ENCODE measurements at places on chromosomes 2 and 18.

DNA sequence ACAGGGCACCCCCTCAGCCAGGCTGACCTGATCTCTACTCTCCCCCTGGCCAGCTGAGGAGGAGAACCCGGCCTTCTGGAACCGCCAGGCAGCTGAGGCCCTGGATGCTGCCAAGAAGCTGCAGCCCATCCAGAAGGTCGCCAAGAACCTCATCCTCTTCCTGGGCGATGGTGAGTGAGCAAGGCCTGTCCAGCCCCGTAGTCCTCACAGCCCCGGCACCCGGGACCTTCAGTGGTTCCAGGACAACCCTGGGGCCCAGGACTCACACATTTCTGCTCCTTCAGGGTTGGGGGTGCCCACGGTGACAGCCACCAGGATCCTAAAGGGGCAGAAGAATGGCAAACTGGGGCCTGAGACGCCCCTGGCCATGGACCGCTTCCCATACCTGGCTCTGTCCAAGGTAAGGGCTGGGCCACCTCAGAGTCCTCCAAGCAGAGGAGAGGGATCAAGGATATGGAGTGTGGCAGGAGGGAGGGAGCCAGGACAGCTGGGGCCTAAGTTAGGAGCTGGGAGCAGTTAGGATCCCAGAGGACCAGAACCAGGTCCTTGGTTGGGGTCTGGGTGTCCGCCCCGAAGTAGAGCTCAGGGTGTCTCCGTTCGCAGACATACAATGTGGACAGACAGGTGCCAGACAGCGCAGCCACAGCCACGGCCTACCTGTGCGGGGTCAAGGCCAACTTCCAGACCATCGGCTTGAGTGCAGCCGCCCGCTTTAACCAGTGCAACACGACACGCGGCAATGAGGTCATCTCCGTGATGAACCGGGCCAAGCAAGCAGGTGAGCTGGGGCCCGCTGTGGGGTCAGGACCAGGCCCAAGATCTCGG is 555 bp downstream of the ALPI start:
- DNase-seq, result no peak
- H3K27ac ChIP-seq, result no peak overlapping the region
- H3K4me1 ChIP-seq, result no peaks in the 10 kb centered on the region
- no peaks in the 10 kb centered on the region for H3K36me3 ChIP-seq
- H3K4me3 ChIP-seq, result no peak overlapping the region

DNA sequence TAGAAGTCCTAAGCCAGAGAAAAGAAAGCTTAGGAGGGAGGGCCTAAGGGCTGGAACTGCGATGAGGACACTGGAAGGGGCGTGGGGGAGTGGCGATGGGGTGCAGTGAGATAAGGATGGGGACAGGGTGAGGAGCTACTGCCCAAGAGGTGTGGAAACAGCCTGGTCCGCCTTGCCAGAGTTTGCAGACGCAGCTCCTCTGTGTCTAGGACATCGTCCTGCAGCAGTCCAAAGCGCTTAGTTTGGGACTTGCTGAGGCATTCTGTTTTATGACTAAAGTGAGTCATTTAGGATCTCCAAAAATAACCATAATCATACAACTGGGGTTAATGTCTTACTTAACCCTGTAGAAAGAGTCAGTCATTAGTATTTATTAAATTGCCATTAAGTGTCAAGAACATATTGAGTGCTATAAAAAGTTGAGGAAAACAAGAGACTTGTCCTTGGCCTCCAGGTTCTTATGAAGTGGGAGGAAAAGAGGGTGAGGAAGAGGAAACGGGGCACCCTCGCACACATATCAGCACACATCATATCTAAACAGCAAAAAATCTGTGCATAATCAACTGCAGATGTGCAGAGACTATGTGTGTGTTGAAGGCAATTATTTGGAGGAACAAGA is 74.8 kb downstream of the CDK15 start:
- H3K36me3 ChIP-seq, result no peaks in the 10 kb centered on the region
- DNase-seq, result no peak
- peaks cover 32% of the 10 kb centered on the region for H3K27me3 ChIP-seq
- no peak overlapping the region for H3K4me3 ChIP-seq
- H3K4me1 ChIP-seq, result peaks cover 10% of the 10 kb centered on the region

DNA sequence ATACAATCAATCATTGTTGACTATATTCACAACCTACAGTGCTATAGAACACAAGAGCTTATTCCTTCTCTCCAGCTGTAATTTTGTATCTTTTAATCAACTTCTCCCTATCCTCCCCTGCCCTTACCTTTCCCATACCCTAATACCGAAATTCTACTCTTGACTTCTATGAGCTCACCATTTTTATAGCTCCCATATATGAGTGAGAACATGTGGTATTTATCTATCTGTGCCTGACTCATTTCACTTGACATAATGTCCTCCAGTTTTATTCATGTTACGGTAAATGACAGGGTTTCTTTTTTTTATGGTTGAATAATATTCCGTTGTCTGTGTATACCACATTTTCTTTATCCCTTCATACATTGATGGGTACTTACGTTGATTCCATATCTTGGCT is 2.6 kb downstream of the MROH2A start:
- no peak overlapping the region for H3K4me3 ChIP-seq
- H3K27me3 ChIP-seq, result peaks cover 20% of the 10 kb centered on the region
- H3K4me1 ChIP-seq, result no peaks in the 10 kb centered on the region

GRCh38 chr2:5842326-5842725 is 150.1 kb downstream of the SOX11 start:
- no peak overlapping the region for H3K4me3 ChIP-seq
- H3K27ac ChIP-seq, result no peak overlapping the region
- no peaks in the 10 kb centered on the region for H3K4me1 ChIP-seq
- DNase-seq, result no peak

GRCh38 chr18:2134364-2134763 is 436.9 kb downstream of the METTL4 start:
- no peak overlapping the region for H3K4me3 ChIP-seq
- no peak for DNase-seq
- H3K27me3 ChIP-seq, result peaks cover 2% of the 10 kb centered on the region
- no peaks in the 10 kb centered on the region for H3K36me3 ChIP-seq

GRCh38 chr18:9835825-9836224 is 49.9 kb upstream of the TXNDC2 start:
- H3K4me3 ChIP-seq, result no peak overlapping the region
- peaks cover 13% of the 10 kb centered on the region for H3K4me1 ChIP-seq
- H3K27me3 ChIP-seq, result no peaks in the 10 kb centered on the region

DNA sequence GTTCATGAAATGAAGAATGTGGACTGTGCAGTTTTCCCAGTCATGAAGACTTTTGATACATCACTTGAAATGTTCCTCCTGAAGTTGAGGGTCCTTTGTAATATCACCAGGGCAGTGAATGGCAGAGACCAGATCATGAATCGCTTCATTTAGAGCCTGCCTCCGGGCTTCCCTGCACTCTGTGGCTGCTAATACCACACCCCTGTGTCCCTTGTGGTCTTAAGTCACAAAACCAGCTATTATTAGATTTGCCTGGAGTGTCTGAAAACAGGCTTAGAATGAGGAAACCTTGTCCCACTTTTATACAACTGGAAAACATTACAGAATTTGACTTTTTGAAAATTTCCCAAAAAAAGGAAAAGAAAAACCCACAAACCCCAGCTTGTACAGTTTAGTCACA is 147.9 kb downstream of the MGAT5 start:
- peaks cover 22% of the 10 kb centered on the region for H3K4me1 ChIP-seq
- no peaks in the 10 kb centered on the region for H3K27me3 ChIP-seq
- peaks cover 34% of the 10 kb centered on the region for H3K36me3 ChIP-seq
- no peak overlapping the region for H3K4me3 ChIP-seq

GRCh38 chr2:130870779-130871178 is 34.1 kb downstream of the ARHGEF4 start:
- peaks cover 10% of the 10 kb centered on the region for H3K27me3 ChIP-seq
- H3K27ac ChIP-seq, result no peak overlapping the region
- no peaks in the 10 kb centered on the region for H3K36me3 ChIP-seq
- no peaks in the 10 kb centered on the region for H3K4me1 ChIP-seq
- H3K4me3 ChIP-seq, result no peak overlapping the region

- H3K27ac ChIP-seq, result no peak overlapping the region
- H3K36me3 ChIP-seq, result no peaks in the 10 kb centered on the region
- no peak overlapping the region for H3K4me3 ChIP-seq
- no peaks in the 10 kb centered on the region for H3K4me1 ChIP-seq
- no peaks in the 10 kb centered on the region for H3K27me3 ChIP-seq
These were observed 74.1 kb downstream of the SCG2 start for GRCh38 chr2:223528036-223528435.

- H3K36me3 ChIP-seq, result no peaks in the 10 kb centered on the region
- H3K27ac ChIP-seq, result no peak overlapping the region
These were observed 269.2 kb downstream of the NYAP2 start for GRCh38 chr2:225668606-225669266.

- DNase-seq, result no peak
- no peak overlapping the region for H3K4me3 ChIP-seq
- H3K36me3 ChIP-seq, result no peaks in the 10 kb centered on the region
- H3K27me3 ChIP-seq, result peaks cover 2% of the 10 kb centered on the region
- no peaks in the 10 kb centered on the region for H3K4me1 ChIP-seq
These were observed 58.8 kb upstream of the NXPH2 start for GRCh38 chr2:138838851-138839620.

- H3K4me1 ChIP-seq, result peaks cover 10% of the 10 kb centered on the region
- no peak overlapping the region for H3K27ac ChIP-seq
- H3K27me3 ChIP-seq, result no peaks in the 10 kb centered on the region
- no peak for DNase-seq
These were observed 7.8 kb upstream of the DDX1 start for GRCh38 chr2:15583826-15584225.

DNA sequence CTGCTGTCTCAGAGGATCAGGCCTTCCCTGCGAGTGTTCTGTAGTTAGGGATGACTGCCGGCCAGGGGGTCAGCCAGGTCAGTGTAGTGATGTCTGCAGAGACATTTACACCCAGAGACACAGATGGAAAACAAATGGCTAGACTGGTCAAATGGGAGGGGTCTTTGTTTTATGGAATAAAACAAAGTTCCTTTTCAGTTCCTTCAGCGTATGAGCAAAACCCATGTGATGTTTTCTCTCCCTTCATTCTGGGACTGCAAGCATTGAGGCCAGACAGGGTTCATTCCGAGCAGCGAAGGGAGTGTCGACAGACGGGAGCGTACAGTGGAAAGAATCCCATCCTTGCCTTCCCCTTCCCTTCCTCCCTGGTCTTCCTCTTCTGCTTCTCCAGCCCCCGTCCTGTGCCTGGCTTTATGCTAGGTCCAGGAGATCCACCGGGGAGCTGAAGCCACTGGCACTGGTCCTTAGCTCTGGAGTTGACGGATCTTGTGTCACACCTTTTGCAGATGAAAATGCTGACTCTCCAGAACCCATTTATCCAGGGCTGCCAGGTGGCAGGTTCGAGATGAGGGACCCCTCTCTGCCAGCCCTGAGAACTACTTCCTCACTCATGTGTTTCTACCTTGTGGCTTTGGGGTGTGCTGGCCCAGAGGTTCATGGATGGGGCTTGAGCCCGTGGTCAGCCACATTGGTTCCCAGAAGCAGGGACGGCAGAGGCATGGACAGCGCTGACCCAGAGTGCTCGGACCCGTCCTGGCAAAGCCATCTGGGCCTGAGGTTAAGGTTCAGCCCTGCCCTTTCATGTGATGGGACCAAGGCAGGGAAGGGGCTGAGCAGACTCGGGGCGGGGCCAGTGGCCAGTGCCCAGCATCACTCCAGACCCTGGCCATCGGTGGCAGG is 24.2 kb downstream of the ITGB1BP1 start:
- H3K27me3 ChIP-seq, result peaks cover 9% of the 10 kb centered on the region
- no peak overlapping the region for H3K27ac ChIP-seq
- H3K4me3 ChIP-seq, result no peak overlapping the region

DNA sequence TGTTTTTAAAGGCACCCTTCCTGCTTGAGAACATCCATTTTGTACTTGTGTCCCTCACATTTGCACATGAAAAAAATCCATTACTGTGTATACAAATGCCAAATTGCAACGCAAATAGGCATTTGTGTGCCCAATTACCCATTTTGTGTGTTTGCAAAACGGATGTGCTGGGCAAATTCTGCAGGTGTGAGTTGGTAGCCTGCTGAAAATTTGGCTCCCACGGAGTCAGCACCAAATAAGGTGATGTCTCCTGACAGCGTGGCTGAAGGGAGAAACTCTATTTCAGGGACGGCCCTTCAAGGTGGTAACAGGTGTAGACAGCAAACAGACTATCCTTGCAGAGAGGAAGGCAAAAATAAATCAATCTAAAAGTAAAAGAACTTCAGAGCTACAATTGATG is 661.1 kb downstream of the BCL11A start:
- DNase-seq, result no peak
- no peak overlapping the region for H3K4me3 ChIP-seq
- no peak overlapping the region for H3K27ac ChIP-seq

- no peak overlapping the region for H3K27ac ChIP-seq
- H3K27me3 ChIP-seq, result no peaks in the 10 kb centered on the region
- H3K4me1 ChIP-seq, result peaks cover 25% of the 10 kb centered on the region
- H3K4me3 ChIP-seq, result no peak overlapping the region
- H3K36me3 ChIP-seq, result peaks cover 8% of the 10 kb centered on the region
- no peak for DNase-seq
These were observed 128.6 kb downstream of the ZNF532 start for GRCh38 chr18:58993260-58993659.

- H3K4me1 ChIP-seq, result no peaks in the 10 kb centered on the region
- no peaks in the 10 kb centered on the region for H3K36me3 ChIP-seq
- no peak overlapping the region for H3K4me3 ChIP-seq
- H3K27me3 ChIP-seq, result peaks cover 4% of the 10 kb centered on the region
- H3K27ac ChIP-seq, result no peak overlapping the region
- no peak for DNase-seq
These were observed 489.3 kb downstream of the TSN start for GRCh38 chr2:122244598-122245229.

- H3K27me3 ChIP-seq, result peaks cover 4% of the 10 kb centered on the region
- no peaks in the 10 kb centered on the region for H3K4me1 ChIP-seq
- no peak overlapping the region for H3K4me3 ChIP-seq
- H3K36me3 ChIP-seq, result no peaks in the 10 kb centered on the region
- no peak for DNase-seq
- no peak overlapping the region for H3K27ac ChIP-seq
These were observed 107.9 kb upstream of the ETAA1 start for GRCh38 chr2:67289271-67289670.

DNA sequence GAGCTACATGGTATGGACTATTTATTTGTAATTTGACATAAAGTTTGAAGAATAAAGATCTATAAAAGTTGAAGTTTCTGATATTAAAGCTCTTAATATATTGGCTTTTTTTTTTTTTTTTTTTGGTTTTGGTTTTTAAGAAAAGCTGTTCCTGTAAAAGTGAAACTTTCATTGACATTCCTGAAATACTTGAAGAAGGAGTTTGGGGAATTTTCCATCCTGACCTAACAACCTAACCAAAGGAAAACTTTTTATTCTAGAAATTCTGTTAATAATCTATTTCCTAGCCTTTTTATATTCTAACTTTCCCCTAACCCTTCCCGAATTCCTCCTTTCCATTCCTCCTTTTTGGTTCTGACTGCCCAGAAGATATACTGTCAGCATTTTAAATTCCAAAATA is 83.7 kb downstream of the ACSL3 start:
- H3K27ac ChIP-seq, result no peak overlapping the region
- peaks cover 2% of the 10 kb centered on the region for H3K36me3 ChIP-seq
- H3K4me1 ChIP-seq, result no peaks in the 10 kb centered on the region
- no peak overlapping the region for H3K4me3 ChIP-seq

DNA sequence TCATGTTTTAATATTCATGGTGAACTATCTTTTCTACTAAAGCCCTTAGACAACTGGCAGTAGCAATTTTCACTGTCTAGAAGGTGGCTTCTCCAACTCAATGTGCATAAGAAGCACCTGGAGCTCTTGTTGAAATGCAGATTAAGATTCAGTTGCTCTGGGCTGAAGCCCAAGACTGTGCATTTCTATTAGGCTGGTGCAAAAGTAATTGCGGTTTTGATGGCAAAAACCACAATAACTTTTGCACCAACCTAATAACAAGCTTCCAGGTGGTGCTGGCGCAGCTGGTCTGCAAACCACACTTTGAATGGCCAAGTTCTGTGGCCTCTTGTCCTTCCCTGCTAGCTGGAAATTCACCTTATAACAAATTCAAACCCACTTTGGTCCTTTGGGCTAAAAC is 26.7 kb upstream of the VPS54 start:
- peaks cover 7% of the 10 kb centered on the region for H3K4me1 ChIP-seq
- H3K27ac ChIP-seq, result no peak overlapping the region
- H3K4me3 ChIP-seq, result no peak overlapping the region
- DNase-seq, result no peak
- H3K27me3 ChIP-seq, result no peaks in the 10 kb centered on the region

All from memory B cell (primary cell).